ENCODE measurements at places on chromosomes 5 and 9.

DNA sequence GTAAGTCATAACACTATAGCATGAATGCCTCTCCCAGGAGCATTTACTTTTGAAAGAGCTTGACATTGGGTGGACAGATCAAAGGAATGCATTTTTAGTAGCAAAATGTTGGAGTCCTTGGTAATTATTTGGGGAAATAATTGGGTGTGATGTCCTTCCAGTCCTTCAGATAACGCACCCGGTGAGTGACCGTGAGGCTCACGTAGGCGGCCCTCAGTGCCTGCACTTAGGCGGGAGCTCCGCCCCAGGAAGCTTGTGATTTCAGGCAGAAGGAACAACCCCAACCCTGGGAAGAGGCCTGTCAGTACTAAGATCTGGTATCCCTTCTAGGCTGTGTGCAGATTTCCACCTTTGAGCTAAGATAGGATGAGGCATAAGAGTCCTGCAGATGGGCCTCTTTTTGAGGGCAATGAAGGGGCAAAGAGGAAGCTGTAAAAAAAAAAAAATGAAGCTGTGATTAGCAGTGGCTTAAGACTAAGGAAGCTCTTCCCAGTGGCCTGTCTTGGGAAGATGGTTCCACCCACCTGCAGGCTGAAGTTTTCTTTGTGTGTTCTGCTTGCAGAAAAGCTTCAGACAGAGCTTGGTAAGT lies 14.9 kb downstream of the BTNL9 start:
- no peak for DNase-seq

- DNase-seq: no peak
Observed at GRCh38 chr5:124650951-124651662, 95.3 kb downstream of the ZNF608 start.

DNA sequence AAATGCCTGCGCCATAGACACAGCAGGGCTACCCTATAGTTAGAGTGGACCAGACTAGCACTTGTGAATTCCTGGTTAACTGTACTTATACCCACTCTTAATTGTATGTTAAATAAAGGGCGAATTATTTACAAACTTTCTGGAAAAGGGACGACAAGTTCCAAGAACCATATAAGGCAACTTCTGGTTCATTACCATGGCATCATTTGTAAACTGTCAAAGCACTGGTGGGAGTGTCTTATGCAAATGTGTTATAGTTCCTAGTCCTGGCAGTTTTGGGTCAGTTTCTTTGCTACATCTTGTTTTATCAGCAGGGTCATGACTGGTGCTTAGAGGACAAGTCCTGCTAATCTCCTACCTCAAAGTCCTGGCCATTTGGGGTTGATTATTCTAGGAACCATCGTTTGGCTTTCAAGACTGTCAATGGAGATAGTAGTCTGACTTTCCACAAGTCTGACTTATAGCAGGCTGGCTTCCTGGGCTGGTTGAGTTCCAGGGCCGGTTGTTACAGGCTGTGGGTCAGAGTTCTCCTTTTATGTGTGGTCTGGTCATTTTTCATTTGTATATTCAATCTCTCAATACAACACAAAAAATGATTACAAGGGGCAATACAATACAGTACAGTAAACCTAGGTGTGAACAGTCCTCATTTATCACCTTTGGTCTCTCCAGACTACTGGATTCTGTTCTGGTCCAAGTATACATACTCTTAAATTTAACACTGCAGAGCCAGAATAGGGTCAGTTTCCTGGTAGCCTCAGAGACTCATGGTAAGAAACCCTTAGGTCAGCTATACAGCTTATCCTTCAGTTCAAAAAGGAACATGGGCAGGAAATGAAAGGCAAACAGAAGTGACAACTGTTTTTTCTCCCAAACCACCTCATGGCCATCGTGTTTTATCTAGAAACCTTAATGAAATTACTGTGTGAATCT lies 8.3 kb upstream of the CFAP95 start:
- DNase-seq: no peak

- no peak for DNase-seq
Observed at GRCh38 chr9:36825179-36825578, 208.9 kb downstream of the PAX5 start.

GRCh38 chr5:63249960-63250359 lies 671.3 kb downstream of the LRRC70 start:
- DNase-seq: no peak

- no peak for DNase-seq
Observed at GRCh38 chr9:131534721-131535237, 3.7 kb upstream of the UCK1 start.

DNA sequence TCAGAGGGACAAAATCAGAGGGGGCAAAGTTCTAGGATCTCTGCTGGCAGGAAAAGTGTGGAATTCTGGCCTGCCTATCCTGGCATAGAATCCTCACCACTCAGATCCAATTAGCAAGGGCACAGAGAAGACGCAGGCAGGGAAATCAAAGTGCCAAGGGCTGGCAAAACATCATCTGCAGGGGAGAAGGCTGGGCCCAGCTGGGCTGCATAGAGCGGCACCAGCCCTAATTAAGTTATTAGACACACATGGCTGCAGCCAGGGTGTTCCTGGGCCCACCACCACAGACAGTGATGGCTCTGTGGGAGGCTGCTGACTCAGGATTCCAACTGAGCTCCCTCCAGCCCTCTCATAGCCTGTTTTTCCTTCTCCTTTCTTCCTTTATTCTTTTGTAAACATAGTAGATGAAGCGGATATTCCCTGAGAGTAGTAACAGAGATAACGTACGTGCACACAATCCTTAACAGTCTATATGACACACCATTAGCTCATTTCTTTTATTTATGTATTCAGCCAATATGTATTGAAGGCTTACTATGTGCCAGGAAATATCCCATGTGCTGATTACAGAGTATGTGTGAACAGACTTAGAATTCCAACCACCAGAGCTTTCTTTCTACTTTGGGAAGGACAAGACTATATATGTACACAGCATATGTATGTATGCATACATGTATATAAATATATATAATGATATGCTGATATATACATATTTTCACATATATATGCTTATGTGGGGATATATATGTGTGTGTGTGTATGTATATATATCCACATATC lies 236.1 kb downstream of the ASTN2 start:
- DNase-seq: no peak

- no peak for DNase-seq
Observed at GRCh38 chr5:176188085-176188484, 50.1 kb upstream of the SIMC1 start.

- DNase-seq: no peak
Observed at GRCh38 chr9:132586830-132587591, 4.6 kb downstream of the BARHL1 start.

DNA sequence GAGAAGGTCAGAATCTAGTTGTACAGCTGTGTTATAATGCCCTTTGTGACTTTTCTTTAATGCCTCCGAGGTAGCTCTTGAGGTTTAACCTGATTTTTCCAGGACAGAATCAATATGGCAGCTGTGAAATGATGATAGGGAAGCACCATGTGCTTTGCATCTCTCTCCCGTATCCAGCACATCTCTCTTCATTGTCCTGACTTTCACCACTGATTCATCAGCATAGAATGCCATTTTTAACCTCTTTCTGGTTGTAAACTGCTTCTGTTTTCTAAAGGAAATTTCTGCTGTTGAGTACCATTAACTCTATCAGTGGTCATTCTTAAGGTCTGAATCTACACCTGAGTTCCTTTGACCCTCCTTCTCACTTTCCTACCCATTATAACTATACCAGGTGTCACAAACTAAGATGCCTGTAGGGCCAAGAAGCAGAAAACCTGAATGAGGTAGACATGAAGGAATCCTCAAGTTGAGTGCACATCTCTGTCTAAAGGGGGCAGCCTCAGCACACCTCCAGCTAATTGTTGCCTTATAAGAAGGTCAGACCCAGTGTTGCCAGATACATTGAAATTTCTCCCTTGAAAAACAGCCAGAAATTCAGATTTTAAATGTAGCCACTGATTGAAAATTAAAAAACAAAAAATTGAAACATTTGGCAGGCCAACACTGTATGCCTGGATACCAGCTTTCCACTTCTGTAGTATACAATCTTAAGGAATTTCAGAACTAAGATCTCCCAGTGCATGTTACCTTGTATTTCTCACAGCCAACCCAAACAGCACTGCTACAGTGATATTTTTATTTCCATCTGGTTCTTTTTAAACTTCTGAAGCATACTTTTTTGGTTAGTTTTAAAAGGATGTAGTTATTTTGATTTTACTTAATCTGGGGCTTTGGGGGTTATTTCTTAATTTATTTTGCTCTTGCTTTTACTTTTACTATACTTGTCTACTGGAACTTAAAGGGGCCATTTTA lies 35.8 kb upstream of the TLX3 start:
- no peak for DNase-seq

- no peak for DNase-seq
Observed at GRCh38 chr5:103862398-103862797, 299.8 kb upstream of the NUDT12 start.

- no peak for DNase-seq
Observed at GRCh38 chr5:81068063-81068462, 107.9 kb downstream of the RASGRF2 start.

All from stimulated activated CD8-positive, alpha-beta memory T cell treated with anti-CD3 and anti-CD28 coated beads, Interleukin-7, amount 100 ng/mL, for 1 hour (primary cell).